ENCODE measurements at places on chromosomes 6 and 20. TPM values are rescaled to one million over a fixed set of nuclear protein-coding genes. Genes with fewer than 3 reads are reported as not detected.
A peak's percentile ranks its signal among the peaks of the same experiment; 100 is the strongest.

DNA sequence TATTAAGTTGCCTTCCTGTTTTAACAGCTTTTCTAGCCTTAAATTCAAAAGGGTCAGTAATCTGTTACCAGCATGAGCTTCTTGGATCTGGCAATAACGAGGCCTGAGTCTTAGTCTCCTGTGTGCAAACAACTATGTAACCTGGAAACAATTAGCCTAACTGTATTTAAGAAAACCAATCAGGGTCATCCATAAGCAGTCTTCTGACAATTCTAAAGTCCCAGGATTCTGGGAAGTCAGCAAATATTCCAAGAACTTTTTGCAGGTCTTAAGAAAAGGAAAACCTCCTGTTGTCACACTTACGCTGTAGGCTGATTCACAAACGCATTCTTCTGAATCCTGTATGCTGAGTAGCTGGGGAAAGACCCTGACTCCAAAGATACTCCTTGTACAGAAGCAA is 90.4 kb downstream of the COL12A1 start:
- DNase-seq: no peak

GRCh38 chr6:3766214-3766613 is 14.7 kb upstream of the PXDC1 start:
- peak; percentile 36 for DNase-seq

Gene BPIFB1
- polyA plus RNA-seq: not detected

Gene MTCH1
- polyA plus RNA-seq: 131 TPM

DNA sequence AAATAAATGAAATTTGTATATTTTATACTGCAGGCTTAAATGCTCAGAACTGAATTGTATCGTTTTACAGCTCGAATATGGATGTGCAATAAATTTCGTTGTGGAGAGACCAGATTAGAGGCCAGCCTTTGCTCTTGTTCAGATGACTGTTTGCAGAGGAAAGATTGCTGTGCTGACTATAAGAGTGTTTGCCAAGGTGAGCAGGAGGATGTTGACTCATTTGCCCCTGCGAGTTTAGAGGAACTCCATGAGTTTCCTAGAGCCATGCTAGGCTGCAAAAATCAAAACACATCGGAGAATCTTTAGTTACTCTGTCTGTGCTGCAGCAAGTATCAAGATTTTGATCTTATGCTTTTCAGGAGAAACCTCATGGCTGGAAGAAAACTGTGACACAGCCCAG is 15.4 kb downstream of the ENPP3 start:
- peak; percentile 61 for DNase-seq

DNA sequence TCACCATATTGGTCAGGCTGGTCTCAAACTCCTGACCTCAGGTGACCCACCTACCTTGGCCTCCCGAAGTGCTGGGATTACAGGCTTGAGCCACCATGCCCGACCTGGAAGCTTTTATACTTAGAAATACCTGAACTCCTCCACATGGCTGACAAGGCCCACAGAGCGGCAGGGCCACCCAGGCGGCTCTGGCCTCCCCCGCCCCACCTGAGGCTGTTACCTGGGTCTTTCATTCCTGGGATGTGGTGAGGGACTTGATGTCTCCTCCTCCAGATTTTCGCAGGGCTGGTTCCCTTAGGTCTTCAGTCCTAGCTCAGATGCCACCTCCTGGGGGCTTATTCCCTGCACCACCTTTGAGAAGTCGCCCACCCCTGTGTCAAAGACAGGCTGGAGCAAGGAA is 152.1 kb downstream of the LY86 start:
- no peak for DNase-seq

Gene THEMIS
- not detected for polyA plus RNA-seq

DNA sequence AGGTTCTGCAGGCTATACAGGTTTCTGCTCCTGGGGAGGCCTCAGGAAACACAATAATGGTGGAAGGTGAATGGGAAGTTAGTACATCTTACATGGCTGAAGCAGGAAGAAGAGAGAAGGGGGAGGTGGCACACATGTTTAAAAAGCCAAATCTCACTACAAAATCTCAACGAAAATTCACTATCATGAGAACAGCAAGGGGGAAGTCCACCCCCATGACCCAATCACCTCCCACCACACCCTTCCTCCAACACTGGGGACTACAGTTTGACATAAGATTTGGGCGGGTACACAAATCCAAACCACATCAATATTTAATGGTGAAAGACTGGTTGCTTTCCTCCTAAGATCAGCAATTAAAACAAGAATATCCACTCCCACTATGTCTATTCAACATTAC is 13.8 kb upstream of the POLR1H start:
- DNase-seq: no peak

Measured in fibroblast of lung (primary cell).